Neuronal stem cell (in vitro differentiated cells): ENCODE measurements at places on chromosomes 1 and 21.

DNA sequence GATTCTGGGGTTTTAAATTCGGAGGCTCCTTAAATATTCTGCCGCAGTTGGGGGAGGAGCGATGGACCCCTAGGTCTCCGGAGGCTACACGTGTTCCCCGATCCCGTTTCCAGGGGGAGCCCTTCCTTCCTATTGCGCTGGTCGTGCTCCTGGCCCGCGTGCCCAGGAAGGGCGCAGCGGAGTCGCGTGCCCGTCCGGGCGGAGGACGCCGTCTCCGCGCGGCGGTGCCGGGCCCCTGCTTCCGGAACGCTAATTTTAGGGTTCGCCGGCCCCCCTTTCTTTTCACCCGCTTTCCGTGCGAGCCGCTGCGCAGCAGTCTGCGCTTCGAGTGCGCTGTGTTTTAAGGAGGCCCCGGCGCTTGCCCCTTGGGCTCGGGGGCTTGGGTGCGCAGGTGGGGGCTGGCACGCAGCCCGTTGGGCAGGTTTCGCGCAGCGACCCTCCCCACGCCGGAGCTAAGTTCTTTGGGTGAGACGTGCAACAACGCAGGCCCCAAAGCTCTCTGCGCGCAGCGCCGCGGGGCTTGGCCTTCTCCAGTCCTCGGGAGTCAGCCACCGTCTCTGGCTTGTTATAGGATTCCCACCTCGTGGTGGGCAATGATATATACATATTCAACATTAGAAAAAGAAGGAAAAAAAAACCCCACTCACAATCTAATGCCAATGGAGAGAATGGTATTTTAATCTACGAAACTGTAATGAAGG is 43.5 kb upstream of the DNAJC6 start:
- no peak for DNase-seq

- no peak for DNase-seq
Observed at GRCh38 chr1:1120096-1120495, 4.2 kb upstream of the C1orf159 start.

DNA sequence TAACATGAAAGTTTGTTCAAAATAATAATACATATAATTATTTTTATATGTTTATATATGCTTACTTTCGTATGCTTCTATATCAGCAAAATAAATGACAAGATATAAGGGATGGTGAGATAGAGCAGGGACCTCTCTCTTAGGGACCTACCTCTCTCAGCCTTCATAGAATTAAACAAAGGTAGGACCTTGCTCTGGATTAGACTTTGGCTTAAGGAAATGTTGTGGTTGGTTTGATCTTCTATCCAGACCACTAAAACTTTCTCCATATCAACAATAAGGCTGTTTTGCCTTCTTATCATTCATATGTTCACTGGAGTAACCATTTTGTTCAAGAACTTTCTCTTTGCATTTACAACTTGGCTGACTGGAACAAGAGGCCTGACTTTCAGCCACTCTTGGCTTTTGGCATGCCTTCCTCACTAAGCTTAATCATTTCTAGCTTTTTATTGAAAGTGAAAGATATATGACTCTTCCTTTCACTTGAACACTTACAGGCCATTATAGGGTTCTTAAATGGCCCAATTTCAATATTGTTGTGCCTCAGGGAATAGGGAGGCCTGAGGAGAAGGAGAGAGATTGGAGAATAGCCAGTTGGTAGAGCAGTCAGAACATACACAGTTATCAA is 14.4 kb downstream of the FRRS1 start:
- no peak for DNase-seq

DNA sequence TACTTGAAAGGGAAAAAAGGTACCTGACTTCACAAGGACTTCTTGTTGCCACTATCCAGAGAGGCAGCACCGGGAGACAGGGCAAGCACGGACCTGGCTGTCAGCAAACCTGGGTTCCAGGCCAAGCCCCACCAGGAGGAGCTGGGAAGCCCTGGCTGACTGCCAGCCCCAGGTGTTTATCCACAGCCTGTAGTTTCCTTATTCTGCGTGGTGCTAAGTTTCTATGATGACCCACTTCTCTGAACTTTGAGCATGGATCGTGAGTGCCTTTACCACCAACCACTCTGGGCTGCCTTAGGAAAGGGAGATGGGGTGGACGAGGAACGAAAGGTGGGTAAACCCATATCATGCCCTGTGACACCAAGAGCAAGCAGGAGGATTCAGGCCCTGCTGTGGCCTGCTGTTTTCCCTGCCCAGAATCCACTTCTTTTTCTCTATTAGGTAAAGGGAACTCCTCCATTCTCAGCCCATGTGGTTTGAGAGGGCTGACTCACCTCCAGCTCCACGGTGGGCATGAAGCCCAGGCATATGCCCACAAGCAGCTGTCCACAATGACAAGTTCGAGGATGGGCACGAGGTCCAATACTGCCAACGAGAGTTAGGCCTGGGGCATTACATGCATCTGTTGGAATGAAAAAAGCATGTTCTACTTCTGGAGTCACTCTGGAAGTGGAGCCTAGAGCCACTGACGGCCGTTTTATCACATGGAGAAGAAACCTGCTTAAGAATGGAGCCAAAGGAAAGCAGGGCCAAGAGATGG is 20.3 kb downstream of the TSPAN2 start:
- no peak for DNase-seq

GRCh38 chr1:167362638-167363037 is 142.0 kb downstream of the POU2F1 start:
- DNase-seq = no peak

DNA sequence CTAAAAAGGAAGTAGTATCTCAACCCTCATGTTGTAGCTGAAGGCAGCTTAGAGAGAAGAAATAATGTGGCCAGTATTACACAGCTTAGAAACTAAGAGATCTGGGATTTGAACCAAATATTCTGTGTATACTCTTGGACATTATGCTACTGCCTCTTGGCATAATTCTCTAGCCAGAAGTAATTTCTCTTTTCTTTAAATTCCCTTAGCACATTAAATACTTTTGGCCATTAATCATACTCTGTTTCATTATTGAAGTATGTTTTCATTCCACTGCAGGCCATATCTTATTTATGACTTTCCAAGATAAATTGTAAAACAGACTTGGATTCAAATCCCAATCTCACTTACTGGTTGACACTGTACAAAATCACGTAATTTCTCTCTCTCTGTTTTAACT is 181.3 kb upstream of the SPAG17 start:
- DNase-seq = no peak
